ENCODE measurements at places on chromosomes 6 and 20. TPM values are rescaled to one million over a fixed set of nuclear protein-coding genes. Genes with fewer than 3 reads are reported as not detected.
A peak's percentile ranks its signal among the peaks of the same experiment; 100 is the strongest.

- no peak for DNase-seq
- no peak overlapping the region for H3K27ac ChIP-seq
- 0 out of 2 replicates have a peak, but pooled peaks cover 3% of the 10 kb centered on the region for H3K27me3 ChIP-seq
- H3K36me3 ChIP-seq, result 0 out of 2 replicates have a peak, but pooled peaks cover 4% of the 10 kb centered on the region
Observed at GRCh38 chr6:167336844-167337630, 12.2 kb downstream of the TTLL2 start.

DNA sequence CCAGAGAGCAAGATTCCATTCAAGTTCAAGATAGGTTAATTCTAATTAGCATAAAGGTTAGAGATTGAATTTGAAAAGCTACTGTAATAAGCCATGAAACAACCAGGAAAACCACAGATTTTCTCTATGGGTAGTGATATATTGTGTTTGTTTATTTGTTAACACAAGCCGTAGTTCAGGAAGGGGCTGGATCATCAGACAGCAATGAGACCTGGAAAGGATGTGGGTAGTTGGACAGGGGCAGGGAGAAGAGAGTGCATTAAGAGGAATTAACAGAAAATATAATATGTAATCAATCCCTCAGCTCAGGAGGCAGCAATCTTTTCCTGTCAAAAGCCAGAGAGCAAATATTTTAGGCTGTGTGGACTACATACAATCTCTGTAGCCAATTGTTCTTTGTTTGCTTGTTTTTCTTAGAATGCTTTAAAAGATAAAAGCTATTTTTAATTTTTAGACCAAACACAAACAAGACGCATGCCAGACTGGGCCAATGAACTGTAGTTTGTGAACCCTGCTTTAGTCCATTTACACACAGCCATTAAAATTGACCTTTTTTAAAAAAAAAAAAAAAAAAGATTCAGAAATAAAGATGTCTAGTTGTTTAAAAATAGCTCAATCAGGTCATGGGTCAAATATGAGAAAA lies 398.7 kb upstream of the MARCKS start:
- H3K4me3 ChIP-seq, result 0 out of 2 replicates have a peak overlapping the region, but pooled peaks have one; percentile 20
- peak overlapping the region; percentile 34 for H3K27ac ChIP-seq
- peaks cover 36% of the 10 kb centered on the region for H3K4me1 ChIP-seq
- no peak for DNase-seq
- no peaks in the 10 kb centered on the region for H3K27me3 ChIP-seq

DNA sequence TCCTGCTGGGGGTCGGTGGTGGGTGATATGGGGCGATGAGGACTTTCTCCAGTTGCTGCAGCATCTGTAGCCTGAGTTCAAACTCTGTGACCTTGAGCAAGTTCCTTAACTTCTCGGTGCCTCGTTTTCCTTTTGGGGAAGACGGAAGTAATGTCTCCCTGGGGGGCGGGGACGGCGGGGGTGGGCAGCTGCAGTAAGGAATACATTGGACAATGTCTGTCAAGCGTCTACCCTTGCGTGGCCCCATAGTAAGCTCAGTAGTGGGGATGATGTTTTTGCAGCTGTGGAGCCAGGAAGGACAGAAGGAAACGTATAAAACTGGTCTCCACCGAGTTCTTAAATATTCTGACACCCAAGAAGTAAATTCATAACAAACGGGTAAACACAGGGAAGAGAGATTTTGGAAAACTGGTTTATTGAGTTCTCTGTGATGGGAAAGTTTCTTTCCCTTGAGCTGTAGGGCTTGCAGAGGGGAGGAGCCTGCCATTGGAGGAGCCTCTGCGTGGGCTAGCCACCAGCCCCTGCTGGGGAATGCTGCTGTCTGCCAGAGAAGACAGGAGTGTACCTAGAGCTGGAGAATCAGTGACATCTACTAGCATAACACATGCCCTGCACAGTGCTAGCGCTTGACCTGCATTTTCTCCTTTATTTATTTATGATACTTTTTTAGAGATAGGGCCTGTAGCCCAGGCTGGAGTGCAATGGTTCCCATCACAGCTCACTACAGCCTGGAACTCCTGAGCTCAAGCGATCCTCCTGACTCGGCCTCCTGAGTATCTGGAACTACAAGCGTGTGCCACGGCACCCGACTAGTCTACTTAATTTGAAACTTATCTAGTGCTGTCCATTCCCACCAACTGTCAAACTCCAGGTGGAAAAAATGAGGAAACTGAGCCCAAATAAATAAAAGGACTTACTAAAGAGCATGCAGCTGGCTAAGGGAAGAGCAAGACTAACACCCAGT lies 1.2 kb upstream of the ACSS1 start:
- no peak for DNase-seq
- no peak overlapping the region for H3K27ac ChIP-seq
- H3K36me3 ChIP-seq, result no peaks in the 10 kb centered on the region
- H3K27me3 ChIP-seq, result peaks cover 44% of the 10 kb centered on the region

- H3K27ac ChIP-seq, result peak overlapping the region; percentile 93
- no peaks in the 10 kb centered on the region for H3K36me3 ChIP-seq
- peaks cover 62% of the 10 kb centered on the region for H3K4me1 ChIP-seq
- DNase-seq, result peak; percentile 94
Observed at GRCh38 chr6:142014515-142014914, 118.2 kb upstream of the GJE1 start.

SCGN gene
- not detected for total RNA-seq

GRCh38 chr6:34324738-34325444 lies 67.6 kb downstream of the NUDT3 start:
- peaks cover 7% of the 10 kb centered on the region for H3K36me3 ChIP-seq
- no peaks in the 10 kb centered on the region for H3K4me1 ChIP-seq
- no peak for DNase-seq

GRCh38 chr20:50559856-50560638 lies 49.9 kb downstream of the PTPN1 start:
- H3K36me3 ChIP-seq, result peaks cover 50% of the 10 kb centered on the region
- DNase-seq, result no peak
- H3K4me1 ChIP-seq, result peaks cover 69% of the 10 kb centered on the region
- peak overlapping the region; percentile 58 for H3K4me3 ChIP-seq

- no peaks in the 10 kb centered on the region for H3K36me3 ChIP-seq
- no peak for DNase-seq
- peaks cover 10% of the 10 kb centered on the region for H3K27me3 ChIP-seq
- no peaks in the 10 kb centered on the region for H3K4me1 ChIP-seq
- no peak overlapping the region for H3K27ac ChIP-seq
Observed at GRCh38 chr6:90500458-90500857, 86.4 kb downstream of the MAP3K7 start.

DNA sequence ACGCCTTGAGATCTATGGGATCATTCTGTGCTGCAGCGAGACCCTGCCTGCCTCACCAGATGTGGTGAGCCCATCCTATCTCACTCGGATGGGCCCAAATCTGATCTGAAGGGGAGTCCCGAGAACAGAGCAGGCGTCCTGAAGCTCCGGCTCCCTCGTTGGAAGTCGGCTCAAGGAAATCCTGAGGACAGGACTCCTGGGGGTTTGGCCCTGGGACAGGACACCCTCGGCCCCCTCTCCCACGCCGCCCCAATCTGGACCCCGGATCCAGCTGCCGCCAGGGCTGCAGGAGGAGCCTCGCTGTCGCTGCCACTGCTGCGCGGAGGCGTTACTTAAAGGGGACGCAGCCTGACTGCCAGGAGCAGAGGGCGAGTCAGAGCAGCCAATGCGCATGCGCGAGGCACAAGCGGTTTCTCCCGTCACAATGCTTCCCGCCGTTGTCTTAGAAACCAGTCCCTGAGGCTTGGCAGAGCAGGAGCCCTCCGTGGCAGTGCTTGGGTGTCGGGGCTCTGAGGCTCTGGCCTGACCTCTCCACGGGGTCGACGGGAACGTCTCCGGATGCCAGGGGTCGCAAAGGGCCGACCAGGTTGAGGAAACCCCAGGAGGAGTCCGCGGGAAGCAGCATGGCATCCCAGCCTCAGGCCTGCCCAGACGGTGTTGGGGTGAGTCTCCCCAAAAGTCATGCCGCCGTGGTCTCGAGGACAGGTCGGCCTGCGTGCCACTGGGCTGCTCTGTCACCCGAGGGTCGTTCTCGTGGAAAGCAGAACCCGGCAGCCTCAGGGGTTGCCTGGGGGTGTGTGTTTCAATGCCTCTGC lies 1567.8 kb upstream of the DEFB115 start:
- H3K36me3 ChIP-seq, result peaks cover 17% of the 10 kb centered on the region
- no peaks in the 10 kb centered on the region for H3K4me1 ChIP-seq
- H3K27ac ChIP-seq, result no peak overlapping the region
- DNase-seq, result no peak
- H3K4me3 ChIP-seq, result no peak overlapping the region

MEP1A gene
- total RNA-seq, result not detected

GRCh38 chr20:59701236-59701635 lies 96.9 kb downstream of the PHACTR3 start:
- H3K4me3 ChIP-seq, result no peak overlapping the region
- no peak overlapping the region for H3K27ac ChIP-seq
- H3K27me3 ChIP-seq, result peaks cover 2% of the 10 kb centered on the region
- peaks cover 8% of the 10 kb centered on the region for H3K36me3 ChIP-seq

GRCh38 chr6:108831104-108831503 lies 17.1 kb upstream of the ARMC2 start:
- no peaks in the 10 kb centered on the region for H3K27me3 ChIP-seq
- H3K36me3 ChIP-seq, result 0 out of 2 replicates have a peak, but pooled peaks cover 4% of the 10 kb centered on the region
- no peak overlapping the region for H3K4me3 ChIP-seq
- no peak overlapping the region for H3K27ac ChIP-seq

DNA sequence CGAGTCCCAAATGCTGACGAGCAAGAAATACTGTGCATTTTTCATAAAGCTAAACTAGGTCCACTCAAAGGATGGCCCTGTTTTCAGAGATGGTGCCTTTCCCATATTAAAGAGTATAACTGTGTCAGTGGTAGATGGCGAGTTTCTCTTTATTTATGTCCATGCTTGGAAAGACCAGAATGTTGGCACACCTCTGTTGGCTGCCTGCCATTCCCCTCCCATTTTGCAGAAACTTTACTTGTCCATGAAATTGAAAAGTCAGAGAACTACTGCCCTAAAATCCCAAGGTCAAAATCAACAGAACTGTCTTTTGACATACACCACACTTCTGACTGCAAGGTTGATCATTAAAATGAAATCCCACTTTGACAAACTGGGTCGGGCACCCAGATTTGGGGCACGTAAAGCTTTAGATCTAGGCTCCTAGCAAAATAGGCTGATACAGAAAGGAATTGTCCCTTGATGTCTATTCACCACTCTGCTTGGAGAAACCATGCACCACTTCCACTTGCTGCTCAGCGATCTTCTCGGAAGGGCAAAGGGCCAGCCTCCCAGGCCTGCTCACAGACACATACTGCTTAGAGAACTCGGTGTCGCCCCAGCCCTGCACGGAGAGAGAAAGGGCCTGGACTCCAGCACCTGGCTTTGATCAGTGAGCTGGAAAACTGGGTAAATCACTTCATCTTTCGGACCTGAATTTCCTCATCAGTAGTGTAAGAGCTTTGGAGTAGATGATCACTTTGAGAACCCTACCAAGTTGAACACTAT lies 130.0 kb downstream of the AGPAT4 start:
- H3K4me3 ChIP-seq, result no peak overlapping the region
- H3K27ac ChIP-seq, result no peak overlapping the region
- no peak for DNase-seq
- no peaks in the 10 kb centered on the region for H3K27me3 ChIP-seq
- H3K4me1 ChIP-seq, result no peaks in the 10 kb centered on the region

DNA sequence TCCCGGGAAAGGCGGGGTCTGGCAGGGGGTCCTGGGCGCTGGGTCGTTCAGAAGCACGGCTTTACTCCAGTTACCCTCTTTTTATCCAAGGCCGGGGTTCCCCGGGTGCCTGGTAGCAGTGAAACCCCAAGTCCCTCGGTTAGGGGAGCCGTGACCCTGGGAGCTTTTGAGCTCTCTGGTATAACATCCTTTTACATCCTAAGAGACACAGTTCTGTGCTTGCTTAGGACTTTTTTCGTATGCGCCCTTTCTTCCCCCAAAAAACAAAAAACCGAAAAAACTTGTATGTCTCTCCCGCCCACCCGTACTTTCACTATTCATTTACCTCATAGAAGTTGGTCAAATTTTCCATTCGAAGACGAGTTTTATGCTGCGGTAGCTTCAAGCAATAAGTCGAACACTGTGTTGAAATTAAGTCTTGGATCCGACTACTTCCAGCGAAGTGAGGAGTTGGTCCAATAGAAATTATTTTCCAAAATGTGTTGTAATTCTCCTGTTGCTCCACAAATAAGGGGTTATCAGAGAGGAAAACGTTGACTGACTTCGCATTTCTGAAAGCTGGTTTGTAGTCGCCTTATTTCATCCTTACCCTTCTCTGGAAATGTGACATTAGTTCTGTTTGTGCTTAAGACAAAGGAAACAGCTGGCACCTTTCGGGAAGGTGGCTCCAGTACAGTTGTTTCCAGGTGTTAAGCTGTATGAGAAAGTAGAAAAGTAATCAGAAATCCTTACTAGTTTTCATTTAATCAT lies 816 bp upstream of the MAN1A1 start:
- H3K36me3 ChIP-seq, result no peaks in the 10 kb centered on the region
- H3K27me3 ChIP-seq, result peaks cover 16% of the 10 kb centered on the region
- peaks cover 13% of the 10 kb centered on the region for H3K4me1 ChIP-seq
- H3K27ac ChIP-seq, result peak overlapping the region; percentile 19
- peak overlapping the region; percentile 87 for H3K4me3 ChIP-seq
